ENCODE measurements at places on chromosomes 6 and 20.

- no peak for DNase-seq
These were observed 84.5 kb downstream of the HIVEP2 start for GRCh38 chr6:142860498-142860897.

GRCh38 chr20:36472637-36473090, 68.7 kb upstream of the MYL9 start:
- DNase-seq: no peak

DNA sequence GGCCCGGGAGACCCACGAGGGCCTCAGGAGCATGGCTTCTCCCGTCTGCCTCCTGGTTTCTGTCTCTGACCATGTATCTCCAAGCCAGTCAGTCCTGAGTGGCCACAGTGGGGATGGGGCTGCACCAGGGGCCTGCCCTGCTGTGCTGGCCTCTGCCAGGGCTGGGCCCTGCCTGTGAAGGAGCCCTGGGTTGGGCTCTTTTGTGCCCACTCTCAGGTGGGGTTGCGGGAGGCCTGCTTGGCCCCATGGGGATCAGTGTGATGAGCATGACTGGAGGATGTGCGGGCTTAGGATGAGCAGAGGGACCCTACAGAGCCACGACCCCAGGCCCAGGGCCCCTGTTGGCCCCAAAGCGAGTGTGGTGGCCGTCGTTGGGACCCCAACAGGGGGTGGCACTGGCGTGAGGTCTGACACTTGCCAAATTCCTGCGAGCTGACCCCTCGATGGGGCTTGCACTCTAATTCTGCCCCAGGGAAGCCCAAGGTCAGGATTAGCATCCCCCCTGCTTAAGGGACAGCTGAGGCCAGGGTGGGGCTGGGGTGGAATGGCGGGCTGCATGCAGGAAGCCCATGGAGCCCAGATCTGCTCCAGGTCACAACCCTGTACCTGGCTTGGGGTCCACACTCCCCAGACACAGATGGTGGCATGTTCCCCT, 90.0 kb upstream of the BHLHE23 start:
- no peak for DNase-seq

DNA sequence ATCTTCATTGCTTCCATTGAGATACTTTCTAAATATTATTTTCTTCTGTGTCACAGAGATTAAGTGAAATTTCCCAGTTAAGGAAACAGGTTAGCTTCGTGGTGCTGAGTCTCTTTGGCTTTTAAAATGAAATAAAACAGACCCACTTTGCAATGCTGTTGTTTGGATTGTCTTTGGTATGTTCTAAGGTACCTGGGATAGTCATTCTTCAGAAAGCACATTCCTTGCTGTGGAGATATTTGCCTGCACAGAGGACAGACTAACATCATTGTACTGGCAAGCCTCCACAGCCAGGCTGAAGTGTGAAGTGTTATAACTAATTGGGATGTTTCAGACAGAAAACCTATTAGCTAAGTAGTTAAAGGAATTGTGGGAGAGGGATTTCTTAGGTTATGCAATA, 148.8 kb upstream of the EPHA7 start:
- no peak for DNase-seq

DNA sequence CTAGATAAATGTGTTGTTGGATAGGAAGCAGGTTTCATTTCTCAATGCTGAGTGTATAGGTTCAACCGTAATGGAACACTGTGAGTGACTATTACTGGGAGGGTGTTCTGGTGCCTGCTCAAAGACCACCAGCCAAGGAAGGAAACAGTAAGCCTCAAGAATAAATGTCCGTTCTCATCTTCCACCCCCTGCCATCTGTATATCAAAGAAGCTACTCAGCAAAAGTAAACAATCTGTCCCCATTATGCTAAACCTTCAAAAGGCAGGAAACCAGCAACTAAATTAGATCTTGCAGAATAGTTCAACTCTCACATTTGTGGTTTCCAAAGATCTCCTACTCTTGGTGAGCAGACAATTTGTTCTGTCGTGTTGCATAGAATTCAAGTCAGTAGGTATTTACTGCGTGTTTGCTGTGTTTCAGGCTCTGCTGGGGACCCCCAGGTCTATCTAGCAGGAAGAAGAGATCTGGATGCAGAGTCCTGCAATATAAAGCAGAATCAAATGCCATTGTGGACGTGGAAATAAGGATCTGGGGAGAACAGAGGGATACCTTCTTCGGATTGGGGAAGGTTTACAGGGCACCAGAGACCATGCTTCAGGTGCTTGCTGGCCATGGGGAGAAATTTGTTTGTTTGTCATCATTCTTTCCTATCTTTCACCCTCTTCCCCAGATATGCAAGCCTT, 87.3 kb downstream of the SCML4 start:
- no peak for DNase-seq

DNA sequence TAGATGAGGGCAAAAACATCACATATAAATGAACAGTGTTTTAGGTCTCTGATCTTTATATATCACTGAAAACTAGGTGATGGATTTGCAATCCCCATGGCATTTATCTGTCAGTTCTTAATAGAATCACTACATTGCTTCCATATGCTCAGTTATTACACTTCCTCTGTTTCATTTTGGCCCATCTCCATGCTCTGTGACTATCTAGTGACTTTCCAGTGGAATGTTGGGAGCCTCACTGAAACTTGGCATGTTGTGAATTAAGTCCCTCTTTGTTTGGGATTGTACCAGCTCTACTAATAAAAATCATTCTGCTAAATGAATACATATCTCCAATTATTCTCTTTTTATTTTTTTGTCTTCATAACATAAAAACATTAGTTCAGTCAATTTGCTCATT, 226.1 kb upstream of the CEP162 start:
- no peak for DNase-seq

GRCh38 chr20:12086359-12086758, 168.7 kb downstream of the BTBD3 start:
- DNase-seq: no peak

DNA sequence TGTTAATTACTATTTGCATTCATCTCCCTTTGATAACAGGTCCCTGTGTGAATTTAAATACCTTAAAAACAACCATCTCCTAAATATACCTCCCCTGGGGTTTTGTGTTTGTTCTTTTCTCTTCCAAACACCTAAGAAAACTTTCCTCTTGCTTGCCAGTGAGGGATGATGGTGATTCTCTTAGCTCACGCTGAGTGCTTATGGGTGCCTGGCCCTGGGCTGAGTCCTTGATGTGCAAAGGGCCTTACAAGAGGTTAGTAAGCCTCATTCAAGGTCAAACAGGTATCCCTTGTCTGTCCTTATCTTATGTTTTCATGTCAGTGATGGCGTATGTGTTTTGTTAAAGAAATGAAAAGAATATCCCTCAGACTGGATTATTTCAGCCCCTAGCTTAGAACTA, 76.3 kb downstream of the SYCP2L start:
- no peak for DNase-seq

DNA sequence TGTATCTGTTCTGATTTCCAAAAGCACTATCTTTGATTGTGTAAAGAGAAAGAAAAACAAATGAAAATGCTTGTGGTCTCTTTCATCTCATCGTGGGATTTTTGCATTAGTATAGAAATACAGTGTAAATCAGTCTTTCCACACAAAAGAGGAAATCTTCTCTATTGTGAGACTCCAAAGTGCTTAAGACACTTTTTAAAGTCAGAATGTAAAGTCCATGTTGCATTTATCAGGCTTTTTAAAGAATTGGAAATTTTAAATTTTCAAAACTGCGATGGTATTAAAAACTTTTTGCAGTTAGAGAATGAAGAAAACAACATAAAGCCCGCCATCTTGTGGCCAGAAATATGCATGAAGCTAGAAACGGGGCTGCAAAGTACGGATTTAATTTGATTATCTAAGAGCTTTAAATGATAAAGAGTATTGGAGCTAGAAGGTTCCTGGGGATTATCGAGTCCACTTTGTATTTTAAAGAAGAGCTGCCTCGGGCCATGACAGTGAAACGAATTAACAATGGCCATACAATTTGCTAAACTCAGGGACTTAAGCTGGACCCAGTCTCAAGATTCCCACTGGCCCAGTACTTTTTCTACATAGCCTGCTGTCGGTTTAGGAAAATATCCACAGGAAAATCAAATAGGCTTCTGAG, 339.6 kb downstream of the ARHGAP18 start:
- DNase-seq: no peak

- no peak for DNase-seq
These were observed 155.5 kb downstream of the MRPL14 start for GRCh38 chr6:43971776-43972126.

- no peak for DNase-seq
These were observed 255.9 kb upstream of the RIN2 start for GRCh38 chr20:19502169-19502568.

DNA sequence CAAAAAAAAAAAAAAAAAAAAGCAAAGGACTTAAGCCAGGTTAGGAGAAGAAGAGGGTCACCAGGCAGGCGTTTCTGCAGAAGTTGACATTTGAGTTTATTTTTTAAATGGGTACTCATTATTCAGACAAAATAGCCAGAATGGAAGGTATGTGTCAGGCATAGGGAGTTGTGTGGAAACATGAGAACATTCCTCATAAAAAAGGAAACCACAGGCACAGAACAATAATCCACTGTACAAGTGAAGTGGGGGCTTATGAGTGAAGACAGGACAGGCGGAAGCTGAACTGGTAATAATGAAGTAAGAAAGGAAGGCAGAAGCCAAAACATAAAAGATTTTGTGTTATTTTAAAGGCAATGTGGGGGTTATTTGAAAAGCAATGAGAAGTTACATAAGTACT, 104.6 kb downstream of the EPB41L2 start:
- DNase-seq: no peak

GRCh38 chr6:40948570-40948969, 90.5 kb downstream of the UNC5CL start:
- no peak for DNase-seq

- DNase-seq: no peak
These were observed 95.2 kb upstream of the ADGRF4 start for GRCh38 chr6:47603227-47603626.

- no peak for DNase-seq
These were observed 3.5 kb upstream of the PRIM2 start for GRCh38 chr6:57313711-57314471.

- DNase-seq: no peak
These were observed 396.0 kb downstream of the TBC1D32 start for GRCh38 chr6:120938164-120938875.

GRCh38 chr6:140208286-140208685, 833.8 kb upstream of the CITED2 start:
- DNase-seq: no peak

DNA sequence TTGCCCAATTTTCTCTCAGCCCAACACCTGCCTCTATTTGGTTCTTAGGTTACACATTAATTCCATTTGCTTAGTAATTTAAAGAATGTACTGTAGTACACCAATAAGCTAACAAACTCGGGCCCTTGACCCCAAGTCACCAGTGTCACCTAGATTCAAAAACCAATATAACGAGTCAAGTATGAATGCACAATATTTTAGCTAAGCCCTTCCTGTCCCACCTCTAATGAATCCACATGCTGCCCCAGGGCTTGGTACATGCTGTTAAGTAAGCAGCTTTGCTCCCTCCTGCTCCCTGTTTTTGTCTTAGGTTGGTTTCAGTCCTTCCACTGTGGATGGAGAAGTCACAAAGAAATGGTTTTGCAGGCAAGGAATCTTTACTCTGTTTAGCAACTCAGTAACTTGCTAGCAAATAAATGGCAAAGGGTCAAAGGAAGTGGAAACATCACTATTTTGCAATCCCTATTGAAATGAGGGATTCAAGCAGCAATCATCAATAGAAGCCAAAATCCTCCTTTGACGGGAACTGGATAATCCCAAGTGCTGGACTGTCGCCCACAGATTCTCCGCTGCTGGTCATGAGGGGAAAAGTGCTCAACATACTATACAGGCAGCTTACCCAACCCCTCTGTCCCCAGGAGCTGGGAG, 5.0 kb upstream of the MPC1 start:
- no peak for DNase-seq

- DNase-seq: no peak
These were observed 555.9 kb downstream of the C6orf118 start for GRCh38 chr6:164753517-164753916.

DNA sequence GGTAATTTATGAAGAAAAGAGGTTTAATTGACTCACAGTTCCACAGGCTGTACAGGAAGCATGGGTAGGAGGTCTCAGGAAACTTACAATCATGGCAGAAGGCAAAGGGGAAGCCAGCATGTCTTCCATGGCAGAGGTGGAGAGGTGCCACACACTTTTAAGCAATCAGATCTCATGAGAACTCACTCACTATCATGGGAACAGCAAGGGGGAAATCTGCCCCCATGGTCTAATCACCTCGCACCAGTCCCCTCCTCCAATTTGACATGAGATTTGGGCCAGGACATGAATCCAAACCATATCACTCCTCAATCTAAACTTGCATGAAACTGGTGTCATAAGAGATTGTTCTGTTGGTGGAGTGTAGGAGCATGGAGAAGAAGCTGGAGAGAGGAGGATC, 51.6 kb upstream of the CCN6 start:
- no peak for DNase-seq

DNA sequence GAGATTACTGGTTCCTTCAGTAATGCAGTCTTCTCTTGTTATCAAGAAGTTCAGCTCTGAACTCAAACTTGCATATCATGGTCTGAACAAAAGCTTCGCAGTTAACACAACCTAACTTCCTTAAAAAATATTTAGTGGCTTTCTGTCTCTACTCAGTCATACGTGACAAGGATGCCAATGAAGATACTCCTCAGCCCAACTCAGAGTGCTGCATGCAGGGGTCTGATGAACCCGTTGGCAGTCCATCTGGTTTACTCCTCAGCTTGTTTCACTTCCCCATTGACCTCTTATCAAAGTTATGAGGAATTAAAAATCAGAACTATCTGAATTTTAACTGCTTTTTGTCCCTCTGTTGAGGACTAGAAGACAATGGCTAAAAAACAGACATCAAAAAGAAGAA, 56.6 kb upstream of the RIN2 start:
- no peak for DNase-seq

DNA sequence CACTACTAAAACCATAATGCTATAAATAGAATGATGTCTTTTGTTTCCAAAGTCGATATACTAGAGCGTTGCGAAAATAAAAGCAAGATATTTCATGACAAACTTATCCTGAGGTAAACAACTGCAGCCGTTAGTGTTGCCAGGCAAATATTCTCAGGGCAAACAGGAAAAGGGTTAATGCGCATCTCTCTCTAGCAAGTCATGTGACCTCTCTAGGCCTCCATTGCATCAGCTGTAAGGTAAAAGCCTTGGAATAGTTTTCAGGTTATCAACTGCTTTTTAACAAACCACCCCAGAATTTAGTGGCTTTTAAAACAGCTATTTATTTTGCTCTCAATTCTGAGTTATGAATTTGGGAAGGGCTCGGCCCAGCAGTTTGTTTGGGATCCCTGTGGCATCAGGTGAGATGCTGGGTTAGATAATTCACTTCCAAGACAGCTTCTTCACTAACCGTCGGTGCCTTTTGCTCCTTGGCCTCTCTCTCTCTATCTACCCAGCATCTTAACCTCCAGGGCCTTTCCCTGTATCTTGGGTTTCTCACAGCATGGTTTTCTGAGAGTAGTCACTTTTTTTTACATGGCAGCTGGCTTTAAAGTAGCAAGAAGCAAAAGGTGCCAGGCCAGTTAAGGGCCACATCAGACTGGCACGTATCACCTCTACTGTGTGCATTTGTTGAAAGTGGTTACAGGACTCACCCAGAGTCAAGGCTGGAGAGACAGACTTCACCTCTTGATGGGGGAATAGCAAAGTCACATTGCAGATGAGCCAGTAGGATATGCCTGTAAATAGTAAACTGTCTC, 39.2 kb upstream of the LTV1 start:
- no peak for DNase-seq
